ENCODE measurements at places on chromosomes 3 and 15. TPM values are rescaled to one million over a fixed set of nuclear protein-coding genes. Genes with fewer than 3 reads are reported as not detected.
A peak's percentile ranks its signal among the peaks of the same experiment; 100 is the strongest.

DNA sequence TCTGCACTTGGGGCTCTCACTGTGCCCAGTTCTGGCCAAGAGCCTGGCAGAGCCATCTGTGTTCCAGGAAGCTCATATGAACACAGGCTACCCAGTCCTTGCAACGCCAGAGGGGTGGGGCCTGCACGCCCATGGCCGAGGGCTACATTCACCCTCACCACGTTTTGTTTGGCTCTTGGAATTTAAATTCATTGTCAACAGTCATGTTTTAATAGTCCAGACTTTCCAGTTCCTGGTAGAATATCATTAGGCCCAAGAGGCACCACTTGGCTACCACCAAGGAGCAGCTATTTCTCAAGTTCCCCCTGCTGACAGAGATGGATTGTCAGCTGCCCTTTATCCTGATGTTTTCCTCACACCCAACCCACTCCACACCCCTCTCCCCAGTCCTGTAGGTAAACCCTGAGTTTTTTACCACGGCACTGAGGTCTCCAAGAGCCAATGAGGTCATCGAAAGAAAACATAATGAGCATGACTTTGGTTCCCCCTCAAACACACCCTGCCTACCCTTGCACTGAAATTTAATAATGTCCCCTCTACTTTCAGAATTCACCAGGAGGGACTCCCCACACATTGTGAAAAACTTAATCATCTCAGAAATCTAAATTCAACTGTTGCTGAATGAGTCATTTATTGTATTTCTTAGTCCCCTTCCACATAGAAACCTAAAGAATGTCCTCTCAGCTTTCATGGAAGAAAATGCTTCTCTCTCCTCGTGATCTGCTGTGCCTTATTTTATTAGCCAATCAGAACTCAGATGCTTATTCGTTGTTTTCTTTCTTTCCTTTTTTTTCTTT is 125.1 kb downstream of the SHQ1 start:
- peak; percentile 62 for DNase-seq

GRCh38 chr15:93164409-93164808 is 75.4 kb upstream of the RGMA start:
- no peak for DNase-seq

IQCF6 gene
- total RNA-seq, result not detected

DNA sequence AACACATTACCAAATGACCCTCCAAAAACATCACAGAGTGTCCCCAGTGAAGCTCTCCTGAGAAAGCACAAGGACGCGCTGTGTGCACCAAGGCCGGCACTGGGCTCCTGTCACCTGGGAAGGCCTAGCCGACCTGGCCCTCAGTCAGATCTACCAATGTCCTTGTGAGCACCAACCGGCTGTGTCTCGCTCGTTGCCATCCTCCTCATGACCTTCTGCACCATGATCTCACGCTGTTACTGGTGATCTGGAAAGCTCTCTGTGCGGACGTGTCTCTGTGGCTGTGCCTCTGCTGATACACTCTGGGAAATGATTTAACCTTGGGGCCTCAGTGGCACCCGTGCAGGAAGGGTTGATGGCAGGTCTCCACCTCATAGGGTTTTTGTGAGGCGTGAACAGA is 24.2 kb downstream of the ZXDC start:
- DNase-seq, result peak; percentile 15

- DNase-seq, result no peak
Observed at GRCh38 chr3:53300826-53301225, 45.0 kb upstream of the TKT start.

ADAMTS17 gene
- 8.3 TPM for total RNA-seq

GRAMD1C gene
- 4.1 TPM for total RNA-seq

- DNase-seq, result no peak
Observed at GRCh38 chr15:89179966-89180875, 41.2 kb downstream of the RLBP1 start.

BFSP2 gene
- not detected for total RNA-seq

- no peak for DNase-seq
Observed at GRCh38 chr3:97804471-97804870, 17.3 kb upstream of the CRYBG3 start.

RTP3 gene
- not detected for total RNA-seq

DNA sequence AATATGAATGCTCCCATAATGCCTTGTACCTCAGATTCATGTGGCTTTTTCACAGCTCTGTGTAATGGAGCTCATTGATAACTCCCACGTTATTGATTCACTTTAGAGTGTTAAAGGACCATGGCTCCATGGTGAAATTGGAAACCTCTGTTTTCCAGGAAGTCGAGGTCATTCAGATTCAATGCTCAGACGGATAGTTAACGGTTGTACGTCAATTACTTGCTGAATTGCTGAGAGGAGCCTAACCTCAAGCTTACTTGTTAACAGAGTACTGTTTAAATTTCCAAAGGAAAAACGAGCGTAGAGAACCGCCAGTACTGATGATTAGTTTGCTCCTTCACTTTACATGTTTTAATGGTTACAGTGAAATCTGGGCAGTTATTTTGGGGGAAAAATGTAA is 11.1 kb downstream of the ABHD17C start:
- no peak for DNase-seq

DNA sequence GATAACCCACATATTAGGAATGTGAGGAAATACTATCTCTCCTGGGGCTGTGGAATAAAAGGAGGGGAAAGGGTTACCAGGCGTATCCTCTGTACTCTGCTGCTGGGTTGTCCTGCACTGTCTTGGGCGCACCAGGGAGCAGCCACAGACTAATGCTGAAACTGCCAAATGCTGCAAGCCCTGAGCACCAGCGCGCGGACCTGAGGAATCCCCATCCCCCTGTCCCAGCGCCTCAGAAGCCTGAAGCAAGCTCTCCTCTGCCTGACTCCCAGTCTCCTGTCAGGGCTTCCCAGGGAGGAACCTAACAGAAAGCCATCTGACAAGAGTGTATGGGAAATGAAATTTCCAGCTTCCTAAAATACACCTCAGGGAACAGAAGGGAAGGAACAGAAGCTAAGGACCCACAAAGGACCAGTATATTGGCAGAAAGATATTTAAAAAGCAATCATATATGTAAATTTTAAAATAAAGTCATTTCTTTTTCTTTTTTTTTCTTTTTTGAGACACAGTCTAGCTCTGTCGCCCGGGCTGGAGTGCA is 158.3 kb upstream of the C2CD4B start:
- no peak for DNase-seq

GRCh38 chr3:129598000-129598381 is 8.5 kb downstream of the PLXND1 start:
- DNase-seq, result no peak

EPHA6 gene
- total RNA-seq, result 3.0 TPM

ACKR2 gene
- 3.2 TPM for total RNA-seq

DNA sequence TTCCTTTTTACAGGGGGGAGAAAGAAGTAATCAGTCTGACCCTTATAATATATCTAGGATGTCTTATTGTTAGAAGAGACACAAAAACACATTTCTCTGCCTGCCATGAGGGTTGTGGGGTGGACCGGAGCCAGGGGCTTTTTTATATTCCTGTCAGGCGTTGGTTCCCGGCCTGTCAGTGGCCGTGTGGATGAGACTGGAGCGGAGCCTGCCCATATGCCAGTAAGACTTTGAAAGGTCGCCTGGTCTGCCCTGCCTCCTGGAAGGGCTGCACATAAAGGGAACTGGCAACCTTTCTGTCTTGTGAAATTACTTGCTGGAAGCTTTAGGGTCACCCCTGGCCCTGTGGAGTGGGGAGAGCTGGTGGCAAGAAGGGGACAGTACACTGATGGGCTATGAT is 34.7 kb downstream of the MAP3K13 start:
- no peak for DNase-seq

DNA sequence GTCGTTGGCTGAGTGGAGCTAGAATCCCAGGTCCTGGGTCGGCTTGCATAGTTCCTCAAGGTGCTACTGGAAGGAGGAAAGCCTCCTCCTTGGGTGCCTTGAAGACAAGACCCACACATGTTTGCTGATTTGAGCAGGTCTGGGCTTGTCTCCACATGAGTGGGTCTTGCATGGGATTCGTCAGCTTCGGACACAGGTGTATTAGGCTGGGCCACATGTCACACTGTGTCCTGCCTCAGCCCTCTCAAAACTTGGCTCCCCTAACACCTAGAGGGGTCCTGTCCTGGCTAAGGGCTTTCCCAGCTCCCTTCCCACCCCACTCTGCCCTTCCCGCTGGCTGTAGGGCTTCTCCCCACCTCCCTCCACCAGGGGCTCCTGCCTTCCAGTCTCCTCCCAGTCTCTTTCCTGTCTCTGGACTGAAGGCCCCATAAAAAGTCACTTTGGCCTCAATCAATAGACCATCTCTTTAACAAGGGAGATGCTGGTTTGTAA is 73.0 kb upstream of the ADPGK start:
- DNase-seq, result no peak

- DNase-seq, result no peak
Observed at GRCh38 chr3:137325170-137325569, 367.4 kb downstream of the IL20RB start.

GRCh38 chr3:27666272-27666671 is 55.9 kb downstream of the EOMES start:
- DNase-seq, result no peak

- no peak for DNase-seq
Observed at GRCh38 chr3:32757618-32758374, 60.0 kb upstream of the TRIM71 start.

GRCh38 chr3:57545636-57546268 is 1.6 kb upstream of the DNAH12 start:
- no peak for DNase-seq

DNA sequence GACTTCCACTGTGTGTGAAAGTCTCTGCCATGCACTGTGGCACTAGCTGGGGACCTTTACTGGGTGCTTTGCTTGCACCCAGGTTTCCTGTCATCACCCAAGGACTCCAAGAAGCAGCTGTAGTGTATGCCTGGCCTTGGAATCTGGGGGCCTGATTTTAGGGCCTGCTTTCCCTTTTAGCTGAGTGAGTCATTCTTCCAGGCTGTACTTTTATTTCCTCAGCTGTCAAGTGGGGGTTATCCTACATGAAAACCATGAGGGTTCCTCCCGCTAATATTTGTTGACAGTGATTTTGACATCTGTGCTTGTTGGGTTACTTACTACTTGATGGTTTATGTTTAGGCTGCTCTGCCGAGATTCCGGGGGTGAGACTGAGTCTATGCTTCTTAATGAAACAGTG is 18.5 kb downstream of the GORASP1 start:
- DNase-seq, result no peak

GRCh38 chr15:52288051-52288942 is 7.3 kb downstream of the MYO5C start:
- peak; percentile 90 for DNase-seq

DNA sequence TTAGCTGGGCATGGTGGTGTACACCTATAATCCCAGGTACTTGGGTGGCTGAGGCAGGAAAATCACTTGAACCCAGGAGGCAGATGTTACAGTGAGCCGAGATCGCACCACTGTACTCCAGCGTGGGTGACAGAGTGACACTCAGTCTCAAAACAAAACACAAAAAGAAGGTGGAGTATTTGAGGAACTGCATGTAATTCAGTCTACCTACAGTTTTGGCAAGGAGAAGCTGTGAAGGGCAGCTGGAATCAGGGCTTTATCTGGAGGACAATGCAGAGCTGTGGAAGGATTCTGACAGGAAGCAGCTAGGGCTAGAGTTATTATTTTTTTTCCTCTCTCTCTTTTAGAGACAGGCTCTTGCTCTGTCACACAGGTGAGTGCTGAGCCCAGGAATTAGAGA is 6.8 kb downstream of the H1-8 start:
- no peak for DNase-seq

PDZRN3 gene
- 13.6 TPM for total RNA-seq

BMF gene
- total RNA-seq, result 5.0 TPM

PEAK1 gene
- 54.4 TPM for total RNA-seq

GRCh38 chr3:148147903-148148302 is 549.8 kb upstream of the AGTR1 start:
- no peak for DNase-seq

Data from colonic mucosa (tissue), 4 donors.